ENCODE measurements at places on chromosomes 11 and 22.
A peak's percentile ranks its signal among the peaks of the same experiment; 100 is the strongest.

DNA sequence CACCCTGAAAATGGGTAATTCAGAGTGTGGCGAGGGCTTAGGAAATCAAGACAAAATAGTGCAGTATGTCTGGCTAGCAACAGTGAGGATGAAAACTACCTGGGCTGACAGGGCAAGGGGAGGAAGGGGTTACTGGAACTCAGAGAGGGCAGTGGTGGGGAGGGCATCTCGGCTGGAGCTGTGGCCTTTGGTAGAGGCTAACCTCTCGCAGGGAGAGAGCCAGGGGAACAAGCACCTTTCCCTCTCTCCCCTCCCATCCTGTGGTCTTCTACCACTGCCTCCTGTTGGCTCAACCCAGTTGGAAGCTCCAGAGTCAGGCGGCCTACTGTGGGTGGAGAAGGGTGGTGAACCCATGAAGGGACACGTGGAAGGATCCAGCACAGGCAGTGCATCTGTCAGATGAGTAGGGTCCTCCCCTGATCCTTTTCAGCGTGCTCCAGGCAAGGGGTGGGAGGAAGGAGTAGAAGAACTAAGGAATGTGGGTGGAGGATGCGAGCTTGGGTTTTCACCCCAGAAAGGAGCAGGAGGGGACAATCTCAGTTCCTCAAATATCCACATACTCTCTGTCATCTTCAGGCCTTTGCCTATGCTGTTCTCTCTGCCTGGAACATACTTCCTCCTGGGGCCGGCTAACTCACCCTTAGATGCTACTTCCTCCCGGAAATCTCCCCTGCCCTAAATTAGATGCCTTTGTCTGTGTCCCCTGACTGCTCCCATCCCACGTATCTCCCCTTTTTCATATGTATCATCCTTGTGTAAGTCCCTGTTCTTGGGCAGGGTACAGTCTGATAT is 6.2 kb upstream of the KCNE3 start:
- no peak for DNase-seq

DNA sequence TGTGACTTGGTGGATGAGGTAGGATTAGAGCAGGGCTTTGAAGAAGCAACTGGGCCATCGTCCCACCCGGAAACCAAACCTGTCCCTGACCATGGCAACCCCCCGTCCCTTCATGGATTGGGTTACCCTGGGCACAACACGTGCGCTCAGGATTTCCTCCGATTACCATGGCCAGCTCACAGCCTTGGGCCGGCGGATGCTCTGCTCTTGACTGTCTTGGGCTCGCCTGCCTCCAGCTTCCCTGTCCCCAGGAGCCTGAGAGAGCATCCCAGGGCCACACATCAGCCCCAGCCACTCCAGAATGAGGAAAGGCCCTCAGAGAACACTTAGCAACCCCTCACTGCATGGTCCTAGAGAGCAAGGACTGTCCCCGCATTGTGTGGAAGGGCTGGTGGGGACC is 22.8 kb downstream of the MYO7A start:
- DNase-seq, result no peak

GRCh38 chr11:43492701-43493100 is 134.0 kb downstream of the TTC17 start:
- DNase-seq, result no peak

- DNase-seq, result no peak
These were observed 85.0 kb upstream of the EIF3D start for GRCh38 chr22:36613958-36614357.

DNA sequence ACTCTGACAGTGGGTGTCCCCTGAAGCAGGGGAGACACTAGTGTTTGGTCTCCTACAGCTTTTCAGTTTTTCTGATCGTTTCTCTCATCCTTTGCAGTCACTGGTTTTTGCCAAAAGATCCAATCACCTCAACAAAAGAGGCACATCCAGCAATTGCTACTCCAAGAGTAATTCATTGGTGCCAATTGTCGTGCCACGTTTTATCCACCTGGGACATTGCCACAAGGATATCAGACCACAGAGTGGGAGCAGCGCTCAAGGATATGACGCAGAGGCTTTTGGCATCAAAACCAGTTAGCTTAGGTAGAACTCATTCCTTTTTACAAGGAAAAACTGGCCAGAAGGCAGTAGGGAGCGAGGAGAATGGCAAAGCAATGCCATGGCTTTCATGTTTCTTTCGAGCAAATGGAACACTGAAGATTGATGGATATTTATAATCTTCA is 40.9 kb upstream of the BLID start:
- no peak for DNase-seq

GRCh38 chr11:3341298-3341697 is 37.6 kb downstream of the ZNF195 start:
- DNase-seq, result peak; percentile 75

DNA sequence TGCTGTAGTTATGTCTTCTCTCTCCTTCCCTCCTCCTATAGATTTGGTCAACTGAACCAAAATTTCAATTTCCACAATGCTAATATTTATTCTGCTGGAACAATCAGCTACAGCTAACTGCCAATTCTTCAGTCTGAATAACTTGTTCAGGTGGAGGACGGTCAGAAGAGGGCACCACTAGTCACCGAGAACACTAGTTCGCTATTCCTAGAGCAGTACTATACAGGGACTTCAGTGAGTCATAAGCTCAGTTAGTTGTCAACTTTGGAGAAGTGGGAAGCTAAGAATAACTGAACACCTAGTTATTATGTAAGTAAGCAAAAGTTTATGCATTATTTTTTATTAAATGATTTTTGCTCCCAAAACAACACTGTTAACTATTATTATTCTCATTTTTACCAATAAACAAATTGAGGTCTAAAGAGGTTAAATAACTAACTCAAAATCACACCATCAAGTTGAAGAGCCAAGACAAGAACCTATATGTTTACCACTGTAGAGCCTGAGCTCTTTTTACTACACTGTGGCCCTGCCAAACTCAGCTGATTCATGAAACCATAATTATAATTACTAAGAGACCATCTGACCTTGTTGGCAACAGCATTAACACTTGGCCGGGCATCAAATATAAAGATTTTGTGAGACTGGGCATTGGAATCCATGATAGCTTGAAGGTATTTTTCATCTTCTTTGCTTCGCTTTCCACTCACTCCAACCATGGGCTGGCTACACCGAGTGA is 59.0 kb downstream of the CEP57 start:
- peak; percentile 29 for DNase-seq

GRCh38 chr11:60810569-60810968 is 25.4 kb downstream of the MS4A10 start:
- DNase-seq, result no peak

GRCh38 chr11:91641153-91641552 is 583.5 kb upstream of the FAT3 start:
- no peak for DNase-seq

DNA sequence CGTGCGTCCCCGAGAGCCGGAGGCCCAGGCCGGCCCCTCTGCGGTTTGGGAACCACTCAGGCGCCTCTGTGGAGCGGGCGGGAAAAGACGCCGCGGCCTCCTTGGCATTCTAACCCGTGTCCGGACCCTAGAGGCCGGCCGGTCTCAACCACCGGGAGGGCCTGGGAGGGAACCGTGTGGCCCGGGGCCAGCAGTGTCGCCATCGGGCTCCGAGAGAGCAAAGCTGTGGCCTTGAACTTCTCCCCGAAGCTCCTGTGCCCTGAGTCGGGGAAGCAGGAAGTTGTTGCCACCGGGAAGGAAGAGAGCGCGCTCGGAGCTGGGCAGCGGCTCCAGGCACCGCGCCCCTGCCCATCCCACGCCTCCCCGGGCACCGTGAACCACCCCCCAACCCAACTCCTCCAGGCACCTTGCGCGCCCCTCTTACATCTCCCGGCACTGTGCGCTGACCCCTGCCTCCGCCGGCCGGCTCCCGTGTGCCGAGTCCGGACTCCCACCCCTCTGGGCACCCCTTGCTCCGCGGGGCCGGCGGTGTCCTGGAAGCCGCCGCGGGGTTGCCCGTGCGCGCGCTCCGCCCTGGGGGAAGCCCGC is 80.0 kb upstream of the PPARA start:
- no peak for DNase-seq

DNA sequence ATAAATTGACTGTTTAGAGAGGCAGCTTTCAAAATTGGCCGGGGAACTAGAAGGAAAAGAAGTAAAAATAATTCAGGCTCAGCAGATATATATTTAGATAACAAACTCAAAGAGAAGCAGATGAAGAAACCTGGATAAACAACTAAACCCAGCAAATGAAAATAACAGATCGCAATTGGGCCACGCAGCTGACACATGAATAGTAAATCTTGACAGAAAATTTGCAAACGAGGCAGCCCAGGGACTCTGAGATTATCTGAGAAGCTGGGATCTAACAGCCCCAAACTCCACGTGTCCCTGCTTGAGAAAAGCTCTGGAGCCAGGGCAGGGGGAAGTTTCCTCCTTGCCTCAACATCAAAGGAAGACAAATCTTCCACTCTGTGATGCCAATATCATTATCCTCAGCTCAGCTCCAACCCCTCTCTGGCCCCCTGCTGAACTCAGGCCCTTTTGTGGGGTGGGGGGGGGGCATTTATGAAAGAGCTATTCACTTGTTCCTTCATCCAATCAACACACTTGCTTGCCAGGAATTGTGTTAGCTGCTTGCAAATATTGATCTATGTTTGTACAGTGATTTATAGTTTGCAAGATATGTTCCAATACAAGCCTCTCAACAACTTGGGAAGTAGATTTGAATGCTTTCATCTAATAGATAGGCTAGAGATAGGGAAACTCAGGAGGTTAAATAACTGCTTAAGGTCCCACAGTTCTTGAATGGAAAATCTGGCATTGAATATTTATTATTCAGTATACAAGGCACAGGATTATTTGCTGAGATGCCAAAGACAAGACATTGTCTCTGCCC is 72.5 kb upstream of the C11orf87 start:
- DNase-seq, result no peak

DNA sequence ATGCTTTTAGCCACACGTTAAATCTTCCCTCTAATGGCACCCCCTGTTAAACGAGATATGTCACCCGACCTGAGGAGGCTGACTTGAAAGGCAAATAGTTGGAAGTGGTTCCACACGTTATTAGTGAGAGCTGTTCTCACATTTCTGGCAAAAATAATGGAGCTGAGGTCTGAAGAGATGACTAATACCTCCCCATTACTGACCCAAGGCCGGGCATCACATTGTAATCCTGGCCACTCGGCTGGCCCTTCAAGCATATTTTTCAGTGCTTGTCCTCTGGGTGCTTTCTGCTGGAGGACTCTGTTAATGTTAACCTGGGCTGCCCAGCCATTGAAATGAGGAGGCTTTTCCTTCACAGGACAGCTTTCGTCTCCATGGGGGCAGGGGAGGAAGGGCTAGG is 260.0 kb upstream of the CADM1 start:
- no peak for DNase-seq

GRCh38 chr11:72085621-72086351 is 5.1 kb downstream of the LRRC51 start:
- no peak for DNase-seq

GRCh38 chr11:93939084-93939760 is 81.9 kb upstream of the HEPHL1 start:
- no peak for DNase-seq

GRCh38 chr11:1272531-1272930 is 36.9 kb downstream of the TOLLIP start:
- DNase-seq, result no peak

DNA sequence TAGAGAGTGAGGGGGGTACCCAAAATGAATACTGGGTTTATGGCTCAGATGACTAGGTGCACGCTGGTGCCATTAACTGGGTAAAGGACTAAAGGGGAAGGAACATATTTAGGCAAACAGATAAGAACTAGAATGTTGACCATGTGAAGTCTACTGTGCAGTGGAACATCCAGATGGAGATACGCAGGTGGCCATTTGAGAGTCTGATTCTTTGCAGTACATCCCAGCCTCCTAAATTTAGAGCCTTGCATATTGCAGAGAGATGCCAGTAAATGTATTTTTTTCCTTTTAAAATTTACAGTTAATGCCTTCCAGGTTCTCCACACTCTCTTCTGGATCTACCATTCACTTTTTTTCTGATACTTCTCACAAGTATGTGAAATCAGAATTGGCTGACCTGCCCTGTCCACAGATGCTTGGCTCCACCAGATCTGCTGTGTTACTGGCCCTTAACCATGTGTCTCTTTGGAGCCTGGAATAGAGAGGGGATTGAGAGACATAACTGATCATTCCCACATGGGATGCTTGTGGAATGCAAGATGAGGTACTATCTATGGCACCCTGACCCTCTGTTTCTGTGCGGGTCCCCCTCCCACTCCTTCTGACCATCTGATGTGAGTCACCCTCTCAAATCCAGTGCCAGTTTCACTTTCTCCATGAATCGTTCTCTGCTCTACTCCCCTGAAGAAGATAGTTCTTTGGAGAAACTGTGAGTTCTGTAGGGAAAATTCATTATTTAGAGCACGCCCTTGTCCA is 77.0 kb upstream of the NCAM1 start:
- no peak for DNase-seq

GRCh38 chr11:117535850-117536411 is 208.3 kb downstream of the CEP164 start:
- no peak for DNase-seq

DNA sequence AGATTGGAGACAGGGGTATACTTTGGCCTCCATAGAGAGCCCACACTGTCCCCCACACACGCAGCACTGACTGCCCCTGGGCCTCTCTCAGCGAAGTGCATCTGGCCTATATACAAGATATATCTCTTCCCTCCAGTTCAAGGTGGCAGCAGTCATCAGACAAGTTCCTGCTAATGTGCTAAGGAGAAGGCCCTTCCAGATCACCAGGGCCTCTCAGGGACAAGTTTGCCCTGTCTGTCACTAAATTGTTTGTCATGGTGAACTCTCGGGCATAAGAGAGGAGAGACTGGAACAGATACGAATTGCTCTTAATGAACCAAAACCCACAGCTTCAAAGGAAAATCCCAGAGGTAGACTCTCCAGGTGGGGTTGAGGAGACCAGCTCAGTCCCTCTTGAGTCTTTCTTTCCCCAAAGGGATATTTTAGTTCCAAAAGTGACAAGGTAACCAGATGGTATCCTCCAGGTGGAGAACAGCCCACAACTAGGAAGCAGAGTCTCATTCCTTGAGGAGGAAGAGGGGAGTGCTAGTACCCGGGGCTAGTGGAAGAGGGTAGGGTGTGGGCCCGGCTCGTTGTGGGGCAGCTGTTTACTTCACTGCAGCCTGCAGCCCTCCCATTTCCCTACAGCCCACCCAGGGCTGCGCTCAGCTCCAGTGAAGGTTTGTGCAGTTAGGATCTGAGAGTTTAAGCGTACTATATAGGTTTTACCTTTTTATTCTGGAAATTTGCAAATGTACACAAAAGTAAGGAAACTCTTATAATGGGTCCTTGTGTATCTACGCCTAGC is 2.2 kb upstream of the SLC35C1 start:
- no peak for DNase-seq

GRCh38 chr11:30322191-30322590 is 713 bp upstream of the ARL14EP start:
- DNase-seq, result no peak

GRCh38 chr11:8099291-8099899 is 18.4 kb downstream of the TUB start:
- DNase-seq, result peak; percentile 77

GRCh38 chr11:59463190-59463641 is 6.5 kb downstream of the OR4D6 start:
- DNase-seq, result no peak

- no peak for DNase-seq
These were observed 32.5 kb downstream of the ALX4 start for GRCh38 chr11:44277196-44278090.

Measured in activated CD8-positive, alpha-beta T cell treated with anti-CD3 and anti-CD28 coated beads, Interleukin-2, amount 10 ng/mL, durations not matched to agents 7 days and 5 days (primary cell).